ENCODE measurements at places on chromosomes 12 and 14.

DNA sequence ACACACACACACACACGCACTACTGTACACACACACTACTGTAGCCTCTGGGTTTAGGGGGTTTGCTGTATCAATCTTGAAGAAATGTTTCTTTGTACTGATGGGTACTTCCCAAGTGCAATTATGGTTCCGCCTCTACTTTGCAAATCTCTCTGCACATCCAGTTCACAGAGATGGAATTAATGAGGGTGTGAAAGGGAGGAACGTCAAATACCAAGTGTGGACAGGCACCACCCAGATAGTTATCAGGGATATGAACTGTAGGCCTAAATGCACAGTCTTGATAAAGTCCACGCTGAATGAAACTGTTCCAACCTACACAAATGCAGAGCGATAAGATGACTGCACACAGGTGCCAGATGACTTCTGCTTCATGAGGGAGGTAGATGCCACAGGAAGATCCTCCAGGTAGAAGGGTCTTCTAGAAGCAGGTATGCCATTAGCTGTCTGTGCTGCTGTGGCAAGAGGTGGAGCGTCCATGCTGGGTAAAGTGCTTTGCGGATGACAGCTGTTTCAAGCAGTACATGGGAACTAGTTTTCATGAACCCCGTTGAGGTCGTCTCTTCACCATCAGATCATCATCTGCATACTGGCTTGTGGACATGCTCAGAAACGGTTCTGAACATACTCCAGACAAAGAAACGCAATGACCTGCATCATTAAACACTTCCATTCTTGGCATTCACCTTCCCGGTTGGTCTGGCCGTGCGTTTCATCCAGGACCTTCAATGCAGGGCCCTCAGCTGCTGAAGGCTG lies 314.3 kb upstream of the RTL1 start:
- DNase-seq: no peak

- DNase-seq: no peak
These were observed 2.8 kb upstream of the MARK3 start for GRCh38 chr14:103382376-103382775.

- no peak for DNase-seq
These were observed 629 bp downstream of the KCNMB4 start for GRCh38 chr12:70366581-70367257.

GRCh38 chr14:79564371-79564770 lies 646.9 kb downstream of the DIO2 start:
- no peak for DNase-seq

- no peak for DNase-seq
These were observed at the start of gene IL26 for GRCh38 chr12:68225576-68226476. Gene IL26 (minus strand): TSS chr12:68225810. CDS start chr12:68225756, 54 bp downstream.

DNA sequence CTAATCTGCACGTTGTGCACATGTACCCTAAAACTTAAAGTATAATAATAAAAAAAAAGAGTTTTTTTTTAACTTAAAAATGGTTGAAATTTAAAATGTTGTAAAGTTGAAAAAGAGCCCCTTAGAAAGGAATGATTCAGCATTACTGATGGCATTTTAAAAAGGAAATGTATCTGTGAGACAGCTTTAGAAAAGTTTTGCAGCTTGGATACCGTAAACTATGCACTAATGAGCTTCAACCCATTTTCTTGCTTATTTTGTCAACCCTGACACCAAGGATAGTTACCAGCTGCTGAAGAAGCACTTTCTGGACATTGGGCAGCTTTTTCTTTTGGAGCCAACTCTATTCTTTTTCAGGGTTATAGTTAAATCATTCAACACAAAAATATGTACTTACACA lies 4.3 kb downstream of the BICD1 start:
- DNase-seq: no peak

DNA sequence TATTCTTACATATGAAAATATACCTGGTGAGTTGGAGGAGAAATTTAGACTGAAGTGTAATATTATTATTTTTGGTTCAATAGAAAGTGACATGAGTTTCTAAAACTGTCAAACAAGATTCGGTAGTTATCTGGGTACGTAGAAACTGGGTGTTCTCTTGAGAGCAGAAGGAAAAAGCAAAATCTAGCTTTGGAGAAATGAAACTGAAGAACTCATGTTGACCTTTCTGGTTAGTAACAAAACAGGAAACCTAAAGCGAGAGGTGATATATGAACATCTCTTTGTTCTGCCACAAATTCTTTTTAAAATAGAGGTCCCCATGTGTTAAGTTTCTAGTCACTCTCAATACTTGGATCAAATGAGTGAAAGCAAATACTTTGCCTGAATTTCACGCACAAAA lies 401.7 kb downstream of the TRHDE start:
- no peak for DNase-seq

GRCh38 chr14:67389811-67390534 lies 22.0 kb downstream of the PLEK2 start:
- no peak for DNase-seq

DNA sequence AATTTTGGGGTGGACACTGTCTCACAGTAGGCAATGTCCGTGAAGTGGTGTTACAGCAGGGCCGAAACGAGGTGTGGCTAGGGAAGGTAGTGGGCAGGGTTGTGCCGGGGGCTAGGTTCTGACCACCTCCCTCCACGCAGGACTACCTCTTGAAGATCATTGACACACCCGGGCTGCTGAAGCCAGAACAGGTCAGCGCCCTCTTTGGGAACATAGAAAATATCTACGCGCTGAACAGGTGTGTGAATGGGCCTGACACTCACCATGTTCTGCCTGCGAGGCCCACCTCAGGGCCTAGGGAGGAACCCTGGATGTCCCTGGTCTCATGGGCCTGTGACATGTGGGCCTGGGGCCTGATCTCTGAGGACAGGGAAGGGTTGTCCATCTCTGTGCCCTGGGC lies 24.6 kb downstream of the PLEKHG3 start:
- DNase-seq: no peak

- no peak for DNase-seq
These were observed 39.5 kb downstream of the PPM1H start for GRCh38 chr12:62895351-62895877.

DNA sequence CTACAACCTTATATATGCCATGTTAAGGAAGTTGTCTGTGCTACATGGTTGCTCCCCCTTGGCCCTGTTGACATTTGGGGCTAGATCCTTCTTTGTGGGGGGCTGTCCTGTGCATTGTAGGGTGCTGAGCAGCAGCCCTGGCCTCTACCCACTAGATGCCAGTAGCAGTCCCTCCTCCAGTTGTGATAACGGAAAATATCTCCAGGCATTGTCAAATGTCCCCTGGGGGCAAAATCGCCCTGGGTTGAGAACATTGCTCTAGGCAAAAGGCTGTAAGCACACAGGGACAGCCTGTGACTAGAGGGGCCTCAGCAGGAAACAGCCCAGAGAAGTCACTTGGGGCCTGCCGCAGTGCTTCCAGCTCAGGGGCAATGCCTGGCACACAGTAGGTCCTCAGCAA lies 1100.3 kb downstream of the BCL11B start:
- DNase-seq: no peak

GRCh38 chr14:92726135-92726932 lies 22.1 kb downstream of the LGMN start:
- DNase-seq: peak; percentile 62

DNA sequence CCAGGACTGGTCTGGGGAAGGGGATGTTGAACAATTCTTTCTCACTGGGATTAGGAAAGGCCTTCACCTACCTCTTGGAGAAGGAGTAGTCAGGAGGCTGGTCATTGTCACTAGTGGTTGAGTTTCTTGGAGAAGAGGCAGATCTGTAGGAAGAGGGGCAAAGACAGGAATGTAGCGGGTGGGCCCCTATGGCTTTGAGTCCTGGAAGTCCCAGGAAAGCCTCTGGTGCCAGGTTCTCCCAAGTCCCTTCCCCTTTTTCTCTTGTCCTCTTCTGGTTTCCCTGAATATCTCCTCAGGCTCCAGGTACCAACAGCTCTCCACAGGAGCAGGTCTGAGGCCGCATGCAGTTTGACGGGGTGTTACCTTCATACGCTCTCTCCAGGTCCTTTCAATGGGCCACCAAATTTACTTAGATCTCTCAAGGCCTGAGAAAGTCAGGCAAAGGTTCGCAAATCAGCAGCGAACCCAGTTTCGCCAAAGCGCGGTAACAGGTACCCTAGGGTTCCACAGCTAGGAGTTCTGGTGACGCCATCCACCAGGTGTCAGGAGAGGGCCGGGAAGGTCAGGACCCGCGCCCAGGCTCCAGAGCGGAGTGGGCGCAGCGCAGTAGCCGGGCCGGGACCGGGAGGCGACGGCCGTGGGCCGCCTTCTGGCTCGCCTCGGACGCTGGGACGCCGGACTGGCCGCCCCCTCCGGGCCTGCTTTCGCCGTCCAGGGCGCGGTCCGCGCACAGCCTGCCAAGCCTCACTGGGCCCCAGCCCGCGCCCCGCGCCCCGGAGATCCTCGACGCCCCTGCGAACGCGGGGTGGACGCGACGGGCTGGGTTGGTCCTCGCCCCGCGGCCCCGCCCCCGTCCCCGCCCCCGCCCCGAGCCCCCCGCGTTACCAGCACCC lies 795 bp downstream of the SMAGP start:
- no peak for DNase-seq

- no peak for DNase-seq
These were observed 30.1 kb downstream of the CKAP4 start for GRCh38 chr12:106217706-106218105.

DNA sequence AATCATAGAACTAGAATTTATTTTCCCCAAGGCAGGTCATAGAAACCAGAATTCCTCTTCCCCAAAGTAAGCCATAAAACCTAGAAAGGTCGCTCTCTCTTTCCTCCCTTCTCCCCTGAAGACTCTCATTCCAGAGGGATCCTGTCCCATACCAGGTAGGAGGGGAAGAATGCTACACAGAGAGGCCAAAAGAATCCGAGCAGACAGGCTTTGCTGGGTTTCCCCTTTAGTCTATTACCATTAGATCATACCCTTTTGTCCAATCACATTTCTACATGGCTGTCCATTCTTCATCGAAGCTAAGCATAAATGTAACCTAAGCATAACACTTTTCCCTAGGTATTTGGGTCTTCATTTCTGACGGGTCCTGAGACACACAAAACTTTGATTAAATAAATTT lies 204.5 kb downstream of the SPTSSA start:
- no peak for DNase-seq

- DNase-seq: no peak
These were observed 6.2 kb downstream of the ISCU start for GRCh38 chr12:108568338-108569154.

DNA sequence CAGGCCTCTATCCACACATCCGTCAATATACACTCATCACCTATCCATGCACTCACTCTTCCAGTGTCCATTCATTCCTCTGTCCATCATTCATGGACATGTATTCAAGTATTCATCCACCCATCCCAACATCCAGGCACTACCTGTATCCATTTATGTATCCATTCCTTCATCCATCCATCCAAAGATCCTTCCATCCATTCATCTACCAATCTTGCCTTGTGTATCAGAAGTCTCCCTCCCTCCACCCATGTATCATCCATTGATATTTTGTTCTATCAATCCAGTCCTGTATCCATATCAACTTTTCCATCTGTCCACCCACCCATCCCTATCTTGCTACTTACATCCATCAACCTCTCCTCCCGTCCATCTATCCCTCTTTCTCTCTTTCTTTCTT lies 4.0 kb downstream of the BEGAIN start:
- DNase-seq: no peak

GRCh38 chr14:69481815-69482568 lies 2.5 kb upstream of the PLEKHD1 start:
- DNase-seq: no peak

GRCh38 chr14:64885559-64885958 lies 5.9 kb upstream of the SPTB start:
- no peak for DNase-seq

- DNase-seq: peak; percentile 2
These were observed 44.0 kb downstream of the RHOJ start for GRCh38 chr14:63248211-63248610.

- no peak for DNase-seq
These were observed 949 bp downstream of the PLBD2 start for GRCh38 chr12:113359133-113359938.

DNA sequence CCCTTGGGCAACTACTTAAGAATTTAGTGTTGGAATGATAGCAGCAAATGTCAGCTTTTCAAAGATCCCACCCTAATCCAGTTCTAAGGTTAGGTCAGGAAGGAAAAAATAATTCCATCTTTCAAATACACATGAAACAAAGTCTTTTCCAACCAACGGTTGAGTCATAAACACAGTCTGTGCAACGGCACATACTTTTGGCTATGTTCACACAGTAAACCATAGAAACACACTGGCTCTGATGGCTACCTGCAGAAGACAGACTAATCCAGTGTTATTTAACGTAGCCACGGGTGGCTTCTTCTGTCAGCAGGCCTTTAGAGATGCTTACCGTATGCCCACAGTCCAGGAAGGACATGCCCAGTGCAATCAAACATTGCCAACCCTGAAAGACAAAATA lies 35.7 kb downstream of the HIGD1C start:
- no peak for DNase-seq

DNA sequence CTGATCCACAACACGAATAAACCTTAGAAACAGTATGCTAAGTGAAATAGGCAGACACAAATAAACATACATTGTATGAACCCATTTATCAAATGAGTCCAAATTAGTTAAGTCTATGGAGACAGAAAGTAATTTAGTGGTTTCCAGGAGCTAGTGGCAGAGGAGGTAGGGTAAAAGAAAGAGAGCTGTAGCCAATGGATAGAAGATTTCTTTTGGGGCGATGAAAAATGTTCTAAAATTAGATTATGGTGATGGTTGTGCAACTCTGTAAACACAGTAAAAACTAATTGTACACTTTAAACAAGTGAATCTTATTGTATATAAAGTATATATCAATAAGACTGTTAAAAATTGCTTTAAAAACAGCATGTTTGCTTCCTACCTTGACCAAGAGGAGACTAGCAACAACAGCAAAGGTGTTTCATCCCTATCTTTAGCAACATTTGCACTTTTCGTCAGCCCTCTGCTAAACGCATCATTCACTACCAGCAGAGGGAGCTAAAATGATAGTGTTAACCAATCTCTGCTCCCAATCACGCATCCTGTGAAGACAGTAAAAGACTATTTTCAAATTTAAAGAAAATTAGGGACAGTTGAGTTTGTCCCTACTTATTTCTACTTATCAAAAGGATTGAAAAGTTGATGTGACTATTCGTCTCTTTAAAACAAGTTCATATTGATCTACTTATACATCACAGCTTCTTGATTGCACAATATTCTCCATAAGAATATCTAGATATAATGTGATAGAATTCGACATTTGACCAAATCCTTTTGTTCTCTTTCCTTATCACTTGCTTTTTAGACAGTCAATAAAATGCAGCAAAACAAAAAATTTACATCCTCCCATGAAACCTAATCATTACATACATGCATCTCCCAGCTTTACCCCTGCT lies 24.0 kb upstream of the LGR5 start:
- DNase-seq: peak; percentile 49

- DNase-seq: no peak
These were observed 82.0 kb downstream of the PRKCH start for GRCh38 chr14:61403411-61403810.

- no peak for DNase-seq
These were observed 239.8 kb downstream of the KTN1 start for GRCh38 chr14:55819610-55820304.
